ENCODE measurements at places on chromosomes 1 and 21. TPM values are rescaled to one million over a fixed set of nuclear protein-coding genes. Genes with fewer than 3 reads are reported as not detected.

AUNIP gene
- total RNA-seq = 0.47 TPM

GNG12 gene
- total RNA-seq = 18.6 TPM

NOTCH2 gene
- 18.4 TPM for total RNA-seq

TBX15 gene
- 220 TPM for total RNA-seq

NCAM2 gene
- 1.1 TPM for total RNA-seq

UMODL1 gene
- not detected for total RNA-seq

DNA sequence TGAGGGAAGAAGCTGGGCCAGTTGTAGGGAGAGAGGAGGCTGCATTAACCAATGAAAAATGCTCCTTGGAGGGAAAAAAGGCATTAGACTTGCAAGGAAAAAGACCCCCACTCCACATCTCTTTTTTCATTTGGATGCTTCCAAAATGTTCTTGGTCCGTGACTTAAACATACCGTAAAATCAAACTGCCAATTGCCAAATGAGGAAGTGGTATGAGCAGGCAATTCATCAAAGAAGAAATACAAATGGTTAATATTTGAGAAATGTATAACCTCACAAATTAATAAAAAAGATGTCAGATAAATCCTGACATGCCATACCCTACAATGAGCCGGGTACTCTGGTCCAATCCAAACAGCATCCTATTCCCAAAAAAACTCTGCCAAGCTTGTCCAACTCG, 30.6 kb downstream of the KANK4 start:
- no peak for DNase-seq

DNA sequence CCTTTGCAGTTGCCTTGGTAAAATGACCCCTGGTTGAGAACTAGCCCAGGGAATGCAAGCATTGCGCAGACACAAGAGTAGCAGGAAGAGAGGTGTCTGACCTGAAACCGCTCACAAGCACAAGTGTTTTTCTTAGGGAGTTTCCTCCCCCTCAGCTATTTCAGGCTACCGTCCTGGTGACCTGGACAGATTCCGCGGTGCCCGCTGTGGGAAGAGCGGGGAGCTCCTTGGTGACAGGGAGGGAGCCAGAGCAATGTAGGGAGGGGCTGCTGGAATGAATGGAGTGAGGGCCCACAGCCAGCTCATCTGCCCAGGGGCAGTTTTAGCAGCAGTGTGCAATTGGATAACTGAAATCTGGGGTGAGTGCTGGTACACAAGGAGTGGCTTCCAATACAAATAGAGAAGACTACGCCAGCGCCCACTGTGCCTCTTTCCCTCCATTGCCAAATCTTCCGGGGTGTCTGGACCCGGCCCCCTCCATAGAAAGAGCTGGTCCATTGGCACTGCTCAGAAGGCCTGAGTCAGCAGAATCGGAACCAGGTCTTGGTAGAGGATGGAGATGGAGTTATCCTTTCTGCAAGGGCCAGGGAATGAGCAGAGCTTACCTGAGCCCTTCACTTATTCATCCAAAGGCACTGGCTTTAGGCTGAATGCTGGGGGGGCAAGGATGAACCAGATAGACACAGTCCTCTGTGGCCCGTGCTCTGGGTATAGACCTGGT, 82.8 kb downstream of the TRABD2B start:
- no peak for DNase-seq

- DNase-seq = no peak
Observed at GRCh38 chr1:38175121-38175520, 128.5 kb upstream of the POU3F1 start.

GRCh38 chr1:42551180-42551579, 88.1 kb downstream of the CCDC30 start:
- no peak for DNase-seq

DNA sequence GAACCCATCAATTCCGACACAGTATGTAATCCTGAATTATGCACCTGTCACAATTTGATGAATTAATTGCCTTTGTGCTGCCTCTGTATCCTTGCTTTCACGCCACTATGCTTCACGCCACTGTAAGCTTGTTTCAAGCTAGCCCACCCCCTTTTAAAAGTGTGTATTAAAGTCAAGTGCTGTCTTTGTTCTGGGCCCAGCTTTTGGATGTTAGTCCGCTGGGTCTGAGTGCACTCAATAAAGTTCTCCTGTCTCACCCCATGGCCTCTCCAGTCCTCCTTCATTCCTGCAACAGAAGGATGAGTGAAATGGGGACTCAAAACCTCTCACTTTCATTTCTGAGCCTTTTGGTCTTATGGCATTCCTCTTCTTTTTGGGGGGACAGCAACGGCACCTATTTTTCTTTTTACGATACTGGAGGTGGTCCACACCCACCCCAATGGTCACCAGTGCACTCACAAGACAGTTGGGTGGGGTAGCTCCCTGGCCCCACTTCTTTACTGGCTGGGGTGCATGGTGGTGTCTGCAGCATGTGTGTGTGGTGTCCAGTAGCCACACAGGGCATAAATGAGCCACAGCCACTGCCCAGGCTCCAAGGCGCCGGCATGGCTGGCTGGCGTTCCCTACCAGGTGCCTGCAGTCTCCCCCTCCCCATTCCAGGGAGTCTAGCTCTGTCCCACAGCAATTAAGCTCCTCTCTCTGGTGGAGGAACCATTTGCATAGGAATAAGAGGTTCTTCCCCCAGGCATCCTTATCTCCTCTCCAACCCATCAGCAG, 1.8 kb downstream of the THEM4 start:
- DNase-seq = no peak

GRCh38 chr1:233246965-233247364, 48.6 kb downstream of the PCNX2 start:
- DNase-seq = no peak

DNA sequence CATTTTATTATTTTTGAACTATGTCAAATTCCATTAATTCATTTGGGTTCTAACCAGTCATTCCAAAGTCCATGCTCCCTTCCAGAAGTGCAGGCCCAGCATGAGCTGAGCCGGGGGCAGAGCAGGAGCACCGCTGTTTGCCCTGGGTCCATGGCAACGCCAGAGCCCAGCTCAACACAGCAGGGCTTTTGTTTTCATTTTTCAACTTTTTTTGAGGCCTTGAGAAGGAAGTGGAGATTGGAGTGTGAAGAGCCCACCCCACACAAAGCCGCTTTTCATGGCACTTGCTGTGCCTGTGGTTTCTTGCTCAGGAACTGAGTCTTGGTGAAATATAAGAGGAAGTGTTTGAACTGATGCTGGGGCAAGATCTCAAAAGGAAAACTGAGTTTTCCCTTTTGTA, 13.2 kb upstream of the PRMT2 start:
- peak; percentile 62 for DNase-seq

- DNase-seq = no peak
Observed at GRCh38 chr1:26890467-26890796, 349 bp upstream of the GPN2 start.

- DNase-seq = no peak
Observed at GRCh38 chr1:29356663-29357062, 120.3 kb downstream of the PTPRU start.

GRCh38 chr1:226444901-226445300, 37.0 kb upstream of the PARP1 start:
- DNase-seq = no peak

- DNase-seq = no peak
Observed at GRCh38 chr1:219041818-219042217, 131.9 kb upstream of the LYPLAL1 start.

DNA sequence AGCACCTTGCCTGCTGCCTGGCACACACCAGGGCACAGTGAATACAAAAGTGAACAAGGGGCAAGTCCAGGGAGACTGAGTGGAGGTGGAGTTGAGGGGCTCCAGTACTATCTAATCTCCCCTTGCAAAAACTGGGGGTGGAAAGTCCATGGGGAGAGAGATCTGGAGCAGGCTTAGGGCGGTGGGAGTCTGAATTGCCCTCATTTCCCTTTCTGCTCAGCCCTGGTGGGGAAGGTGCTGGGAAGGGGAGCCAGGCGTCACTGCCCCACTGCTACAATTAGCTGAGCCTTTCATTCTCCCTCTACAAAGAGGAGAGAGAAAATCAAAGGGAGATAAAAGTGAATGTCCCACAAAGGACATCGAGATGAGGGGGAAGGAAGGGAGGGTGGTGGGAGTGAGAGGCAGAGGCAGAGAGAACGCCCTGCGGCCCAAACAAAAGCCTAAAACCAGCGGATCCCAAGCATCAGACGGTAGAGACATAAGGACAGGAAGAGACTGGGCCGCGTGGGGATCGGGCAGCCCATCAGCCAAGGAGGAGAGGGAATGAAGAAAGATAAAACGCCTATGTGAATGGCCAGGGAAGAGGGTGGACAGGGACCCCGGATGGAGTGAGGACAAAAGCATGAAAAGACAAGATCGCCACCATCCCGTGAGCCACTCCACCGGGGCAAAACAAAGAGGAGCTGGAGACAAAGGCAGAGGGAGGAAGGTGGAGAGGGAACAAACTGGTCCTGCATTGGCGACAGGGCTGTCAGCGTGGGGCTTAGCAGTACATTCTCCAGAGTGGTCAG, 46.8 kb upstream of the SOX13 start:
- DNase-seq = no peak

- no peak for DNase-seq
Observed at GRCh38 chr1:184745929-184746638, 8.6 kb downstream of the EDEM3 start.

DNA sequence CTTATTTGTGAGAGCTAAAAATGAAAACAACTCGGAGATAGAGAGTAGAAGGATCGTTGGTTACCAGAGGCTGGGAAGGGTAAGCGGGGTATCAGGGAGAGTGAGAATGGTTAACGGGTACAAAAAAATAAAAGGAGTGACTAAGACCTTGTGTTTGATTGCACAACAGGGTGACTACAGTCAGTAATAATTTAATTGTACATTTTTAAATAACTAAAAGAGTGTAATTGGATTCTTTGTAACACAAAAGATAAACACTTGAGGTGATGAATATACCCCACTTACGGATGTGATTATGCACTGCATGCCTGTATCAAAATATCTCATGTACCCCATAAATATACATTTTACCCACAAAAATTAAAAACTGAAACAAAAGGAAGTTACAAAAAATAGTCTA, 29.4 kb downstream of the FOXJ3 start:
- no peak for DNase-seq

- no peak for DNase-seq
Observed at GRCh38 chr1:186715887-186716809, 35.9 kb upstream of the PTGS2 start.

DNA sequence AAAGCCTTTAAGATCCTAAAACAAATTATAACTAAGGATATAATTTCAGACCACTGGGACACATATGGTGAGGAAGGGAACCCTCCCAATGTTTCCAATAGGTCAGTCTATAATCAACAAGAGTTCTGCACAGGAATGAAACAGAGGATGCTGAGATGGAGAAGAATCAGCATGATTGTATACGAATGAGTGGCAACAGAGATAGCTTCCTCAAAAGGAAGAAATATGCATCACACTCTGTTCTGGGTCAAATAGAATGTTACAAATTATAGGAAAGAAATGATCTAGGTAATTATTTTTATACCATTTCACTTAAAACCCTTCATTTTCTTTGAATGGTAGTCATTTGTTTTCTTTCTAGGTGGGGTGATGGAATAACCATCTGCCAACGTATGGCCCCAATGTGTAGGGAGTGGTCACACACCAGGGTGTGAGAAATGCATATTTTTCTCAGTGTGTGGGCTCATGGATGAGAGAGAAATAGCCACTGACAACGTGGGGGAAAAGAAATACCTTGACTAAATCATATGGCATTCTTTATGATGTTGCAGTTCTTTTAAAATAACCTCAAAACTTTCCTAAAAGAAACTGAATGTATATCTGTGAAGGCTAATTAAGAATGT, 104.6 kb upstream of the IVNS1ABP start:
- DNase-seq = no peak

DNA sequence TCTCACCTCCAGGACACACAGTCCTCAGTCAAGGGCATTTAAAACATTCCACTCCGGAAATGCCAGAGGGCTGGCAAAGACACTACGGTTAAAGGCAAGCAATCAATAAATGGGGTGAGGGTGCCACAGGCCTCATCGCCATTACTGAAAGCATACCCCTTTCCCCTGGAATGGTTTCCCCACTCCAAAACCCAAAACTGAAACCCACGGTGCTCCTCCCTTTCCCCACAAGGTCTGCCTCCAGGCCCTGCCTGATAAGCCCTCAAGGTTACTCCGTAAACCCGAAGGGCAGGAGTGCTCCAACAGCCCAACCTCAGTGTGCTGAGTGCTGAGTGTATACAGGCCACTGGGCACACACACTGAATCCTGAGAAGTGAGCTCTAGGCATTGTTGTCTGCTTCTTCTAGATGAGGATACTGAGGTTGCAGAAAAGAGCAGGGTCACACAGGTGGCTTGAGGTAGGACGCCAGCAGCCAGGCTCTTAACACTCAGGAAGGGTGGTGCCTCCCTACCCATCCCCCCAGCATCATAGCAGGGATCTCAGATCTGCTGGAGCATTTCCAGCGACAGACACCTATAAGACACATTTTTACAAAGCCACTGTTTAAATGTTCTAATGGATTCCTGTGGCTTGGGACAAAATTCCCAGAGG, 29.0 kb downstream of the SSBP3 start:
- no peak for DNase-seq

DNA sequence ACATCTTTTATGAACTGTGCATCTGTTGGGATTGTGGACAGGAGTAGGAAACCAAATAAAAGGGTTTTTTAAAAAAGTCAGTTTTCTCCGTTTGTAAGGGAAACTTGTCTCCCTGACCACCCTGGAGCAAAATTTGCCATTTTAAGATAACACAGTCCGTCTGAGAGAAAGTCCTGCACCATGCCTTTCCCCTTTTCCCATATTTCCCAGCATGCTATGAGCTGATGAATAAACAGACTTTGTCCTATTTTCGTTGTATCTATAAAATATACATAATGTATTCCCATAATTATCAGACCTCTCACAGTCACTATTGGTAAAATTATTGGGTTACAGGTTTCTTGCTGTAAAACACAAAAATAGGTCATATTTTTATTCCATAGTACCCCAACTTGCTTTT, 1.7 kb upstream of the AKT3 start:
- no peak for DNase-seq

DNA sequence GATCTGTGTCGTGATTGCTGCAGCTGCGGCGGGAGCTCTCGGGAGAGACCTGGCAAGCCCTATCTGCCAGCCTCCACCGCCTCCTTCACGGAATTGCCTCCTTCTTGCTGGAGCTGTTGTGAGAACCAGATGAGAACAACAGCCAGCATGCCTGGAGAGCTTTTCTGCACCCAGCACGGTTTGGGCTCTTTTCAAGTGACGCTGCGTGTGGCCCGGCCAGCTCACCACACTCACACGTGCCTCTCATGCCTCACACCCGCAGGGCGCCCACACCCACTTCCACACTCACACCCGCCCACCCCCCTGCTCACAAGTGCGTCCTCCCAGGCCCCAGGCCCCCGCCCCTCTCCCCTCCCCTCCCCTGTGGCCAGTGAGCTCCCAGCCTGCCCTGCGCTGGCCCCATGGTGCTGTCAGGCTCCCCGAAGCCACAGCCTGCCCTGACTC, 135.7 kb upstream of the RUNX3 start:
- no peak for DNase-seq

GRCh38 chr1:214216779-214217178, 64.2 kb upstream of the SMYD2 start:
- DNase-seq = no peak
